ENCODE measurements at places on chromosomes 16 and 17.

DNA sequence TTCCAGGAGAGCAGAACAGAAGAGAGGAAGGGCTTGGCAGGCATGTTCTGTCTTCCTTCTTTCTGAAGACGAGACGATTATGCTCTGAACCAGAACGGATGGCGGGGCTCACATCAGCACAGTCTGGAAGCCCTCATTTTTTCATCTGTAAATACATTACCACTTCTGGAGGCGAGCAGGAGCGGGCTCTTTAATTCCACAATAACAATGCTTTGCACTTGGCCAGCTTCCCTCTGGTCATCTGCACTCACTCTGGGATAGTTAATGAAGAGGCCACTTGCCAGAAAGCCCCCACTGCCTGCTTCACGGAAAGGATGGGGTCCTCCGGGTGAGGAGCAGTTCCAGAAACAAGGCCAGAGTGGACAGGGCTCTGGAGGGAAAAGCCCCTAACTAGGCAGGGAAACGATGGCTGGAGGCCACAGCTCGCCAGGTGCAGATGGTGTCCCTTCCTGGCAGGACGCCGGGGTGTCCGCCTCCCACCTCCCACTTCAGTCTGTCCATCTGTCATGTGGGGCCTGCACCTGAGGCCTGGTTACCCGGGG, 13.1 kb upstream of the BCAR1 start:
- DNase-seq, result peak; percentile 42

DNA sequence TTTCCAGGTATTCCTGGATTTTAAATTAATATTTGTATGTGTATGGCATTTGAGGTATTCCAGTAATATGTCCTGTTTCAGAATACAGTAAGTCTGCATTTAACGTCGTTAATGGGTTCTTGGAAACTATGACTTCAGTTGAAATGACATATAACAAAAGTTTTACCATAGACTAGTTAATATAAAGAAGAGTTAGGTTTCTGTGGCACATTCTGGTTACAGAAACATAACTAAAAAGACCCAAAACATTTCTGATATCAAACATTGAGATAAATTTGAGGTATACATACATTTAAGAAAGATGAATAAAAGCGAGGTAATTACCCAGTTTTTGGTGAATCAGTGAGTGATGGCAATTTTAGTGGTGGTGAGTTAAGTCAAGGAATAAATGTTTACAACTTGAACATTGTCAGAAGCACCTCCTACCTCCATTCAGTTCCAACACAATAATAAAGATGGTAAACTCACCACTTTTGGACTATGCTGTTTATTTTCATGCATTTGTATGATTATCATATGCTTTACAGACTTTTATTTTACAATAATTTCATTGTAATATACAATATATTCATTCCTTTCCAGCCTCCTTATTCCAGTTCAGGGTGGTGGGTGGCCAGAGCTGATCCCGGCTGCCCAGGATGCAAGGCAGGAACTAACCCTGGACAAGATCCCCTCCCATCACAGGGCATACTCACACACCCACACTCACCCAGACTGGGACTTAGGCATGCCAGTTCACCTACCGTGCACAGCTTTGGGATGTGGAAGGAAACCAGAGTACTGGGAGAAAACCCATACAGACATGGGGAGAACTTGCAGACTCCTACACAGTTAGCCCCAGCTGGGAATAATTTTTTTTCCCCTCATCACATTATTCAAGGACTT, 9.7 kb downstream of the LUC7L3 start:
- DNase-seq, result no peak

DNA sequence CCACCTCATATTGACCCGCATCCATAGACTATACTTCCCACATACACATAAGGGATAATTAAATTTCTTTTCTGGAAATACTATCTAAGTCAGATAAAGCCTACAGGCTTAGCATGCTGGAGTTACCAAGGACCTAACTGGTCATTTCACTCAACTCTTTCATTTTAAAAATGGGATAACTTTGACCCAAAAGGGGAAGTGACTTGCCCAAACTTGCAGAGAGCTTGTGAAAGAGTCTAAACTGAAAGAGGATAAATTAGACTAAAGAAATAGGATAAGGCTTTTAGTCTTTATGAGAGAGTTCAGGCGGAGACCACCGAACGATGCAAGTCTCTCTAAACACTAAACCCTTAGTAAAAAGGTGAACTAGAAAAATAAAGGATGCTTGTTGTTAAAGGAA, 3.9 kb upstream of the KRT33A start:
- DNase-seq, result no peak

DNA sequence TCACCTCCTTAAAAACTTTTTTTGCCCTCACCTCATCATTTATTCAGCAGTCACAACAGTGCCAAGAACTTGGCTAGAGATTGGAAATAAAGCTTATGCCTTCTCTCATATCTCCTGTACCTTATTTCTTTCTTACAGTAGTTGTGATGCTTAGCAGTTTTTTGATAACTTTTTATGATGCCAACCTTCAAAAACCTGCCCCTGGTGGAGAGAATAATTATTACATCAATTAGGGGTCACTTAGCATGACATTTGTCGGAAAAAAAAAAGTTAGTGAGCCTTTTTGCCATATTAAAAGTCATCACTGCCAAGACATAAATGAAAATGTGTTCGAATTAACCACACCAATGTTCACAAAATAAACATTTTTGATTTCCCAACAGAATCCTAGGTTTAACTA, 296.6 kb downstream of the WWOX start:
- DNase-seq, result peak; percentile 3

Measured in ELR (cell line).